Endothelial cell (in vitro differentiated cells): ENCODE measurements at places on chromosomes 4 and X.

- DNase-seq = no peak
These were observed 18.3 kb downstream of the DKC1 start for GRCh38 chrX:154780968-154781367.

DNA sequence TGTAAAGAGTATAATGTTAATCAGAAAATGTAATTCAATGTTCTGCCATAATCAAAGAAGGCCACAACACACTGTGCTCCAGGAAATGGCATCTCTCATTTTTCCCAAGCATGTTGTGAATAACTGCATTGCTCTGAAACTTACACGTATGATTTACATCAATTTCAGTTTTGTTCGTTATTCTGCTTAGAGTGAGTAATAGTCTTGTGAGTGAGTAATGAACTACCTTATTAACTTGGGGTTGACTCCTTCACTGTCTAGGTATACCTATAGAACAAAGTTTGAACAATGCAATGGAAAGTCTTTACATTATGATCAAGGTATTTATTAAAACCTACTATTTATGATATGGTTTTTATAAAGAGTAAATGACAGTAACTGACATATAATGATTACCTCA lies 17.8 kb upstream of the IBSP start:
- no peak for DNase-seq

GRCh38 chr4:159269116-159269515 lies 166.2 kb downstream of the RAPGEF2 start:
- DNase-seq = no peak

- no peak for DNase-seq
These were observed 25.0 kb upstream of the PASD1 start for GRCh38 chrX:151538190-151539122.

DNA sequence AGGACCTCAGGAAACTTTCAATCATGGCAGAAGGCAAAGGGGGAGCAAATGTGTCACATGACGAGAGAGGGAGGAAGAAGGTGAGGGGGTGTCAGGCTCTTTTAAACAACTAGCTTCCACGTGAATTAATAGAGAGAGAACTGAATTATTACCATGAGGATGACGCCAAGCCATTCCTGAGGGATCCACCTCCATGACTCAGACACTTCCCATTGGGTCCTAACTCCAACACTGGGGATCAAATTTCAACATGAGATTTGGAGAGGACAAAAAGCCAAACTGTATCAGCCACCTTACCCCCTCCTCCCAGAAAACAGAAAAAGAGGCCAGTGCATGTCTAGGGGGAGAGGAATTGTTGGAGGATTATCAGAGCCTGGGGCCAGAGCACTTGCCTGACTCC lies 40.4 kb upstream of the LAS1L start:
- no peak for DNase-seq

DNA sequence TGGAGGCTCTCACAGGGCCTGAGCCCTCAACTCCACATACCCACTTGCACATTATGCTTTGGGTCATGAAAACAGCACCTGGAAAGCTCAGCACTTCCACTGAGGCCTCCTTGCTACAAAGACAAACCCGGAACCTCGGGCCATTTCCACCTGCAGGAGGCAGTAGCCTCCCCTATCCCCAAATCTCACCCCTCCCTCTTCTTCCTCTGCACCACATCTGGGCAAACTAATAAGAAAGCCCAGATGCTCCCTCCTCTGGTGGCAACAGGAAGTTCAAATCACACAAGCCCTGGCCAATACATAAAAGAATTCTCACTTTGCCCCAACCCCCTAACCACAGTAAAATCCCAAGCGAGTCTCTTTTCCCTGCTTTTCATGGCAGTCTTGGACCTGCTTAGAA lies 136.4 kb downstream of the MAPK10 start:
- DNase-seq = peak; percentile 41

DNA sequence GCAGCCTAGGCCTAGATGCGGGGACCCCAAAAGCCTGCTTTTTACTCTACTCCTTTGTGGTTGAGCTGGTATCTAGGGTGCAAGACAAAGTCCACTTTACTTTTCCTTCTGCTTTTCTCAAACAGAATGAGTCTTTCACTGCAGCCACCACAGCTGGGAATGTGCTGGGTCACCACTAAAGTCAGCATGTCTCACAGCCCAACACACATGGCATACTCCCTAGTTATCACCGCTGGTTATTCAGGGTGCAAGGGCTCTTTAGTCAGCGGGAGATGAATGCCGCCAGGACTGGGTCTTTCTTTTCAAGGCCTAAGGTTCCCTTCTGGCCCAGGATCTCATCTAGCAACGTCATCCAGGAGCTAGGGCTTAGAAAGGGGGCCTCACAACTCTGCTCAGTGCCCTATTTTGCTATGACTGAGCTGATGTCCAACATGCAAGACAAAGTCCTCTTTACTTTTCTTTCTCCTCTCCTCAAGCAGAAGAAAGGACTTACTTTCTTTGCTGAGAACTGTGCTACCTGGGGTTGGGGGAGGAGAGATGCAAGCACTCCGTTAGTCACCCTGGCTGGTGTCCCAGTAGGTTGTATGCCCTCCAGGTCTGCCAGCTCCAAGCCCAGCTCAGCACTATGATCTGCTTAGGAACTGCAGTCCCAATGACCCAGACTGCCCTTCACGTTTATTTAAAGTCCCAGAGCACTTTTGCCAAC lies 22.9 kb upstream of the STPG2 start:
- DNase-seq = no peak

GRCh38 chr4:183214912-183215488 lies 105.1 kb downstream of the CLDN22 start:
- DNase-seq = no peak

GRCh38 chr4:76061421-76061820 lies 13.1 kb upstream of the ART3 start:
- no peak for DNase-seq

DNA sequence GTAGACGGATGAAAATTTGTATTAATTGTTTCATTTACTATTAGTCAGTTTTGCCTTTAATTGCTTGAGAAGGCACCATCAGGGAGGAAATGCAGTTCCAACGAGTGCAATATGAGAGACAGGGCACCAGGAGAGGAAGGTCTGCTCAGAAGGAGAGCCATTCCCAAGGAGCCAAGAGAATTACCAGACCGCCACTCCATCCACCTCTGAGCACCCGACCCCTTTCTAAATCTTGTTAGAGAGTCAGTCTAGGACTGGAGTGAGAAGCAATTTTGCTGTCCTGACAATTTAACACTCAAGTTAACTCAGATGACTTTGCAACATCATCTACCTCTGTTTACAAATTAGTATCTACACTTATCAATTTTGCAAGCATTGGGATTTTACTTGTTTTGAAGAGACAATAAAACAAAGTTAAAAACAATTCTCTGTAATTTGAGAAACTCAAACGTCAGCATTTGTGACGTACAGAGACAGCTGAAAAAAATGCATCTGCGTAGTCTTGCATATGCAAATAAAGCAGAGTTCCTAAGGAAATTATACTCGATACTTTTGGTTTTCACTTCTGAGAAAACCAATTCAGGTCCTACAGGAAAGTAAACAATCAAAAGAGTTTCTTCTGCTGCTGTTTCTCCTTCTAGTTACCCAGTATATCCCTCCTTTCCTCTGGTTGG lies 1704.7 kb upstream of the TENM3 start:
- no peak for DNase-seq

- DNase-seq = no peak
These were observed 376.2 kb downstream of the PCDH18 start for GRCh38 chr4:137156054-137156453.

DNA sequence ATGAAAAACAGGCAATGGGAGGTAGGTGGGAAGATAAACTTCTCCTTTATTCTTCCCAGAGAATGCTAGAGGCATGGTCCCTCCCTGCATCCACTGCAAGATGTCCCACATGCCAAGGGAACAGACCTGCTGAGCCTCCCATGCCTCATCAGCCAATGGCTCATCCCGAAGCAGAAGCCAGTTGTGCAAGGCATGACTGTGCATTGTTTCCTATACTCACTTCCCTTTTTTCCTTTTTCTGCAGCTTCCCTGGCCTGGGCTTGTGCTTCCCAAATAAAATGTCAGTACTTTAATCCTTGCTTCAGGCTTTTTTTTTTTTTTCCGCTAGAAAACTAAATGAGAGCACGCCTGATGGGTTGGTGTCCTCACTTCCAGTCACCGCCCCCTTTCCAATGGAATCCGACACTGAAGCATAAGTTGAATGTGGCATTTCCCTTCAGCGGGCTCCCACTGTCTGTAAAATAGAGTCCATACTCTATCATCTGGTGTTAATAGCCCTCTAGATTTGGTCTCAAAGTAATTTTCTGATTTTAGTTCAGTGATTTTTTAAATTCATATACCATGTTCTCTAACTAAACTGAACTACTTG lies 239.0 kb upstream of the JADE1 start:
- no peak for DNase-seq

DNA sequence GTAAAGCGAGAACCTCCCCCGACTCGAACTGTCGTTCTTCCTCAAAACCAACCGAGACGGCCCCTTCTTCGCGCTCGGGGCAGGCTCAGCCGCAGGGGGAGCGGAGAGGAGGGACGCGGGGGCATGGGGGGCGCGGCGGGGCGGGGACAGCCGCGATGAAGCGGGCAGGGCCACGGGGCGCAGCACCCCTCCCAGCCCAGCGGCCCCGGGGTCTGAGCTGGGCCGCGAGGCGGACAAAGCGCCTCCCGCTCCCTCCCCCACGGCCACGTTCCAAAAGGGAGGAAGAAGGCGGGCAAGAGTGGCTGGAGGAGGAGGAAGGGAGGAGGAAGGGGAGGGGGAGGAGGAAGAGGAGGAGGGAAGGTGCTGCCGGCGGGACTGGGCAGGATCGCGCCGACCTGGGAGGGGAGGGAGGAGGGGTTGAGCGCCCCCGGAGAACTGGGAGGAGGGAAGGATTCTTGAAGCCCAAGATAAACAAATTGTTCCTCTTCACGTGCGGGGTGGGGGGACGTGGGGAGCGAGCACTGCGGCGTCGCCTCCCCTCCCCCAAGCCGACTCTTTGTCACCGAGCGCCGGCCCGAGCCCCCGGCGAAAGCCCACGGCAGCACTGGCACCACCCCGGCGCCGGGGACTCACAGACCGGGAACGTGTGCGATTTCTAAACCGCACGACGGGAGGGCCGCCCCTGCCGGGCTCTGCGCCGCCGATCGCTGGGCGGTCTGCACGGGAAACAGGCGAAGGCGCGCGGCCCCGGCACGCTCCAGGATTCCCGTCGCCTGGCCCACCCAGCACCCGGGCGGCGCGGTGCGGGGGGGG lies 2.9 kb downstream of the MAML3 start:
- DNase-seq = peak; percentile 87

DNA sequence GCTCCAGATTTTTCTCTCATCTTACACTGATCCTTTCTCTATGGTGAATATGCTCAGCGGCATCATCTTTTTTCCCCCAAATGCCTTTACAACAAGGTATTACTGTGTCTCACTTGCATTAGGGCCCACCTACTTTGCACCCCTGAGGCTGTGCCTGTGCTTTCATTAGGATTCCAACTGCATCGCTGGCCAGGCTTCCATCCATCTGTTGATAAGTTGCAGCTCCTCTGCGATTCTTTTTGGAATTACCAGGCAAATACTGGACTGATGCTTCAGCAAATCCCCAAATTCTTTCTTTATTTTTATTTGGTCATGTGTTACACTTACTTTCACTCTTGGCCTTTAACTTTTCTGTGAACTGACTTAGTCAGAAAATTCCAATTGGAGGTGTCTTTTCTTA lies 77.3 kb downstream of the AFF2 start:
- no peak for DNase-seq

- DNase-seq = no peak
These were observed 95.2 kb downstream of the AMMECR1 start for GRCh38 chrX:110222497-110223257.

- DNase-seq = no peak
These were observed 74.9 kb upstream of the CBR4 start for GRCh38 chr4:169084954-169085353.
